ENCODE measurements at places on chromosomes 12 and 14.

GRCh38 chr12:131806674-131807073, 21.5 kb upstream of the MMP17 start:
- no peak for DNase-seq

DNA sequence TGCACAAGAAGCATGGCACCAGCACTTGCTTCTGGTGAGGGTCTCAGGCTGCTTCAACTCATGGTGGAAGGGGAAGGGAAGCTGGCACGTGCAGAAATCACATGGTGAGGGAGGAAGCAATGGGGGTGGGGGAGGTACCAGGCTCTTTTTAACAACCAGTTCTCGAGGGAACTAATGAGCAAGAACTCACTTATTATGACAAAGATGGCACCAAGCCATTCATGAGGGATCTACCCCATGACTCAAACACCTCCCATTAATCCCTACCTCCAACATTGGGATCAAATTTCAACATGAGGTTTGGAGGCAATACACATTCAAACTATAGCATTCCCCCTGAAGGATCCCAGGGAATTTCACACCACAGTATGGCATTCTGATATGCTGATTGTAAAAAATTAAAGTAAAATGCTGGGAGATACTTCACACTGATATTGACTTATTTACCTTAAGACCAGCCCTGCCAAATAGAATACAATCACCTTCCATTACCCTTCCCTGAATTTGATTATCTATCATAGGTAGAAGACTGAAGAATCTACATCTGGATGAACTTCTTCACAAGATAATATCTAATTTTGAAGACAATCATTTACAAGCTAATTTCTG, 201.7 kb upstream of the PLXNC1 start:
- DNase-seq: no peak

DNA sequence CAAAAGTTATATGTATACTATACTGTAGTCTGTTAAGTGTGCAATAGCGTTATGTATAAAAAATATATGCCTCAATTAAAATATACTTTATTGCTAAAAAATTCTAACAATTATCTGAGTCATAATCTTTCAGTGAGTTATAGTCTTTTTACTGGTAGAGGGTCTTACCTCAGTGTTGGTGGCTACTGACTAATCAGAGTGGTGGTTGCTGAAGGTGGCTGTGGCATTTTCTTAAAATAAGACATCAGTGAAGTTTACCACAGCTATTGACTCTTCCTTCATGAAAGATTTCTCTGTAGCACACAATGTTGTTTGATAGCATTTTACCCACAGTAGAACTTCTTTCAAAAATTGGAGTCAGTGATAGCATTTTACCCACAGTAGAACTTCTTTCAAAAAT, 23.4 kb downstream of the POLR3B start:
- DNase-seq: no peak

DNA sequence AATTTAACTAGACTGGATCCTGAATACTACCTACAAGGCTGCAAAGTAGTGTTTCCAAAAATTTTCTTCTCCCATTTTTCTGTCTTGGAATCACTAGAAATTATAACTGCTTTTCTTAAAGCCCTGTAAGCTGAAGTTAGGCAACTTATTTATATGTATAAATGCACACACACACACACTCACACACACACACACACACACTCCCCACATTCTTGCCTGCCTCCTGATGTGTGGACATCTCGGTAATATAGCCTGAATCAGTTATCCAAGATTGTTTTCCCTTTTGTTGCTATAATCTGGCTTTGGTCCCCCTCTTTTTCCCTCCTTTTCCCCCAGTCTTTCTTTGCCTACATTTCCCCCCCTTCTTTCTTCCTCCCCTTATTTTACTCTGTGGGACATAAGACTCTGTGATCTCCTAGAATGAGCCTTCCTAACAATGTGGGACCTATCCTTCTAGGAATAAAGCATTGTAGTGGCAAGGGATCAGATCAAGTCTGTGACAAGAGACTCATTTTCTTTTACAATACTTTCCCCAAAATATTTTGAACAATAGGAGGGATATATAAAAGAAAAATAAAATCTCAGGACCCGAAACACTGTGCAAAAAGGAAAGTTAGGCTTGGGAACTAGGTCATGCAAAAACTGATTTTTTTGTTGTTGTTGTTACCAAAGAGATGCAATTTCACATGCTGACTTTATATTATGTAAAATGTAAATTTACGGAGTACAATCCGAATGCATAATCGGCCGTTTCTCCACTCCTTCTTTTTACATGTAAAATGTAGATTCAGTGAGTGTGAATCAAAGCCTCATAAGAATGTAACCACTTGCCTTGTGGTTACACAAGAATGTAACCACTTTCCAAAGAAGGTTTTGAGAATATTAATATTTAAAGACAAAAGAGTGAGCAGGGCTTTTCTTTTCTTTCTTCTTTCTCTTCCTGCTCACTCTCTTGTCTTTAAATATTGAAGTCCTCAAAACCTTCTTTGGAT, 26.3 kb upstream of the CD69 start:
- DNase-seq: no peak

DNA sequence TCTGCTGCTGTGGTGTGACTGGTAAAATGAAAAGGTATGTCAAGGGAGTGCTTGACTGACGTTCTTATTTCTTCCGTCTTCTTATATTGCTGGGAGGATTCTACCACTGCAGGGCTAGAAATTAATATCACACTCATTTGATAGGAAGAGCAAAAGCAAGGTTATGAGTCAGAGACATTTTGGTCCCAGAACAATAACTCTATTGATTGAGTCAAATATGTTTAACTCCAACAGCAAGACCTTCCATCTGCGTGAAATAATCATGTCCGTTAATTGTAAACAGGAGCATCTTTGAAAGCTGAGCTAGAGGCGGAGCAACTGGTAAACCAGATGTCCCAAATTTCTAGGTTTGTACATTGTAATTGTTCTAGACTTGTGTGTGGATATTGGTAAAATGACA, 1293.6 kb downstream of the AACS start:
- no peak for DNase-seq

- no peak for DNase-seq
These were observed 7.3 kb upstream of the CFAP54 start for GRCh38 chr12:96482086-96482485.

GRCh38 chr12:74381958-74382357, 155.7 kb upstream of the ATXN7L3B start:
- no peak for DNase-seq

DNA sequence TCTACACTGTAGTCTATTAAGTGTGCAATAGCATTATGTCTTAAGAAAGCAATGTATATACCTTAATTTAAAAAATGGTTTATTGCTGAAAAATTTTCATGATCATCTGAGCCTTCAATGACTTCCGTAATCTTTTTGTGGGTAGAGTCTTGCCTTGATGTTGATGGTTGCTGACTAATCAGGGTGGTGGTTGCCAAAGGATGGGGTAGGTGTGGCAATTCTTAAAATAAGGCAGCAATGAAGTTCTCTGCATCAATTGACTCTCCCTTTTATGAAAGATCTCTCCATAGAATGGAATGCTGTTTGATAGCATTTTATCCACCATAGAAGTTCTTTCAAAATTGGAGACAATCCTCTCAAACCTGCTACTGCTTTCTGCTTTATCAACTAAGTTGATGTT, 41.1 kb downstream of the BBS10 start:
- DNase-seq: no peak

DNA sequence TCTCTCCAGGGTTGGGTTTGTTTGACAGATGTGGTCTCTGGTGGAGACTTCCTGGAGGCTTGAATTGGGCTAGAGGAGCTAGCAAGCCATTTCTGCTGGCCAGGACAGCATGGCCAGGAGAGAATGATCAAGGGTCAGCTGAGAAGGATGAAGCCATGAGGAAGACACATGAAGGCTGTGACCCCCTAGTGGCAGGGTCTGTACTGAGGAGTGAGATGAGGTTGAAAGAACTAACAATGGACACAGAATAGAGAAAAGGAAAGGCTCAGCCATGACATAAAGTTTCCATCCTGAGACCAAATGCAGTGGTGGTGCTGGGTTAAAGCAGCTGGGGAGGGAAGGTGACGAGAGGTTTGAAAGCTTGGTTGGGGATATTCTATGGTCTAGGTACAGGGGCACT, 89.9 kb downstream of the NT5DC3 start:
- DNase-seq: no peak

GRCh38 chr12:89020689-89021088, 331.6 kb downstream of the DUSP6 start:
- no peak for DNase-seq

- DNase-seq: no peak
These were observed 11.6 kb downstream of the CNOT2 start for GRCh38 chr12:70254846-70255245.

DNA sequence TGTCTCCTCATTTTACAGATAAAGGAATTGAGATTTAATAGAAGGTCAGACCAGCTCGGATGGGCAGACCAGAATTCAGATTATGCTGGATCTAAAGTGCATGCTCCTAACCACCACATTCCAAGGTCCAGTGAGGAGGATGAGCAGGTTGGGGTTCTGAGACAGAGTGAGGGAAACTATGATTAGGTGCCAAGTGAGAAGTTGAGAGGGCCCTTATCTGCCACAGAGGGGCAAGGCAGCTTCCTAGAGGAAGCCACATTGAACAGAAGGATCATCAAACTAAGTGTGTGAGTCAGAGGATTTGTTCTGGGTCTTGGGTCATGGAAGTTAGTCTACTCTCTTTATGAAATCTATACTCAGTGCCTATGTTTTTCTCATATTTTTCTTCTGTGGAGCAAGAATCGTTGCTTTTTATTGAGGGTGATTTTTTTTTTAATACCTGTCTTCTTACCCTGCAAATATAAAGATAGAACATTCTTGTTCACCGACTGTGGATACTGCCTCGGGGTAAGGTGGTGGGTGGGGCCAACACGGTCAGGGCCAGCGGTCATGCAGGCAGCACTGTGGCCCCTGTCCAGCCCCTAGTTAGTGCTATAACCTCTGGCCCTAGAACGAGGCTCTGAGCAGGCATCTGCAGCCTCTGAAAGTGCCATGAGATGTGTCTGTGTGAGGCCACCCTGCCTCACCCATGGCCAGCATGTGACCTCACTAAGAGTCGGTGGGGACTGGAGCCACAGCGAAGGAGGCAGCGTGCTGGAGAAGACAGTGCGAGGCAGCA, 55.6 kb upstream of the PTHLH start:
- no peak for DNase-seq

DNA sequence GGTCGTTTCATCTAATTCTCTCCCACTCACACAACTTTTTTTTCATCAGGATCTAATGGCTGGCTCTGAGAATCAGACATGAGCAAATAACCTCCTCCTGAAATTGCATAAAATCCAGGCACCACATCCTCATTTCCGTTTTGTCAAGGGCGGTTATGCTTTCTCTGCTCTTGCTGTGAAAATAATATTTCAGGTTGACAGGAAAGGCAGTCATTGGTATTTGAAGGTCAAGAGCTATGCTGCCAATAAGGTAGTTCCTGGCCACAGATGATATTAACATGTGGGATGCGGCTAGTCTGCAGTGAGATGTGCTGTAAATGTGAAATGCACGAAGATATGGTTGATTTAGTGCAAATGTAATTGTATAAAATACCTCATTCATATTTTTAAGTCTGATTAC, 870.2 kb upstream of the TMEM132C start:
- no peak for DNase-seq

DNA sequence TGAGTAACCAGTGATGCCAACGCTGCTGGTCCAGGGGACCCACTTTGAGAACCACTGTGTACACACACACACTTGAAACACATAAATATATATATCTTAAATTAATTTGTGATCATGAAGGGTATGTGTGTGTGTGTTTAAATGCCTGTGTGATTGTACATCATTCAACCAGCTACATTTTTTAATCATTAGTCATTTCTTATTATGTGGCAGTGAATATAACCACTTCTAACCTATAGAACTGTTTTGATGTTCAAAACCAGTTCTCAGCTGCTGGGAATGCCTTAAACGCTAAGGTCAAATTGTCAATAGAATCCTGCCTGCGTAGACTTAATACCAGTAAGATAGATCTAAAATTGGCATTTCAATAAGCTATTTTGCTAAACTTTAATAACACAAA, 330.0 kb downstream of the SYT1 start:
- DNase-seq: no peak

DNA sequence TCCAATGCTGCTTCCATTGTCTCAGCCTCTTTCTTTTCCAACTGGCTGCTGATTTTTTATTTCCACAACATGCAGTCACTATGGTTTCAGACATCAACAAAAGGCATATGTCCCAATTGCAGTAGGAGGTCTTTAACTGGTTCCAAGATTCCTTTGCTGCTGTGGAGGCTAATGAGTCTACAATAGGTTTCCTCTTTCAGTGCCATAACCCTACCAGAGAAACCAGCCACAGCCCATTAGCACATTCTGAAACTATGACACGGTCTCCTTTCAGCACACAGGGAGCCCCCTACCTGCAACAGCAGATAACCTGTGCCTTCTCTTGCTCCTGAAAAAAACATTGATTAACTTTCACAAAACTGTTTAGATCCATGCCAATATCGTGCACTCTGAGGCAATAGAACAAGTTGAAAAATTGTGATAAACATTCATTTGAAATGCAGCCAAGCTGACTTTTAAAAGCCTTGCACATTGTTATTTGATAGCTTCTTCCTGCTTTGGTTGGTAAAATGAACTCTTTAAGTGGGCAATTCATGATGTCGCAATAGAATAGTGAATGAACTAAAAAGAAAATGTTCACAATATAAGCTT, 32.4 kb downstream of the PLEKHG7 start:
- DNase-seq: no peak

- DNase-seq: no peak
These were observed 68.8 kb downstream of the RAD52 start for GRCh38 chr12:880656-881055.

DNA sequence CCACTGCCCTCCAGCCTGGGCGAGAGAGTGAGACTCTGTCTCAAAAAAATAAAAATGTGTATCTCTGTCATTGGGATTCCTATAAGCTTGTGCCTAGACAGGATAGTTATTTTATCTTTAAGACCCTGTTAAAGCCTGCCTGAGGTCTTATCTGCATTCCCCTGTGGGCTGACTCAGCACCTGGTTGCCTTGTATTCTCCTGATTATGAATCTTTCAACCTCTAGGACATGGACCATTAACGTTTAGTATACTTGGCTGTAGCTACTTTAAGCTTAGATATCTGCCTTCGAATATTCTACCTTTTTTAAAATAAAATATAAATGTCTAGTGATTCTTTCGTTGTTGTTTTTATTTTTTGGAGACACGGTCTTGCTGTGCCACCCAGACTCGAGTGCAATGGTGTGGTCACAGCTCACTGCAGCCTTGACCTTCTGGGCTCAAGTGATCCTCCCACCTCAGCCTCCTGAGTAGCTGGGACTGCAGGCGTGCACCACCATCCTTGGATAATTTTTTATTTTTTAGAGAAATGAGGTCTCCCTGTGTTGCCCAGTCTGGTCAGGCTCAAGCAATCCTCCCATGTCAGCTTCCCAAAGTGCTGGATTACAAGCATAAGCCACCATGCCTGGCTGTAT, 41.3 kb downstream of the RESF1 start:
- DNase-seq: no peak

GRCh38 chr14:76786601-76787000, 25.3 kb downstream of the VASH1 start:
- DNase-seq: peak; percentile 25

- DNase-seq: no peak
These were observed 852.4 kb upstream of the MDGA2 start for GRCh38 chr14:48527832-48528231.
